Pulmonary artery endothelial cell (primary cell): ENCODE measurements at places on chromosomes 12 and 14. TPM values are rescaled to one million over a fixed set of nuclear protein-coding genes. Genes with fewer than 3 reads are reported as not detected.

MYH7 gene
- not detected in 2 replicates for total RNA-seq

KLRB1 gene
- total RNA-seq: not detected in 2 replicates

PRDM4 gene
- 22.2 and 22.5 TPM in 2 replicates for total RNA-seq

SDSL gene
- 6.8 and 10.3 TPM in 2 replicates for total RNA-seq

ZC3H10 gene
- total RNA-seq: 5.5 and 7.0 TPM in 2 replicates

CLEC4C gene
- not detected in 2 replicates for total RNA-seq

SDS gene
- total RNA-seq: not detected in 2 replicates

NGB gene
- not detected in 2 replicates for total RNA-seq

RFLNA gene
- total RNA-seq: 23.9 and 70.8 TPM in 2 replicates

CLEC14A gene
- total RNA-seq: 256 and 388 TPM in 2 replicates
